ENCODE measurements at places on chromosomes 1 and 21.

GRCh38 chr1:193827516-193827915 is 641.1 kb upstream of the B3GALT2 start:
- DNase-seq, result no peak

DNA sequence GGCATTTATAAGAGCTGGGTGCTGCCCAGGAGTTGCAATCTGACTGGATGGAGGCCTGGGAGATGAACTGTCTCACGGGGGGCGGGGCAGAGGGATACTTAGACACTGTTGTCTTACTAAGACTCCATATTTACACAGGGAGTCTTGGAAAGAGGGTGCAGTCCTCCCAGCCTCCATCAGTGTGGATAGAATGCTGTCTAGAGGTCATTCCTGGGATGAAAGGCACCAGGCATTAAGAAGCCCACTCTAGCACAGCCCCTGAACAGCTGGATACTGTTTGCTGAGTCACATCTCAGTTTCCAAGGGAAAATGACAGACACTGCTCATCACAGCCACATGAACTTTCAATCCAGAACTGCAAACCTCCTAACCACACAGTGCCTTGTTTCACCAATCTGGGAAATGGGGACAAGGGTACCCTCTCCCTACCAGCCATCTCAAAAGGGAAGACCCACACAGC is 43.3 kb downstream of the SSBP3 start:
- no peak for DNase-seq

- no peak for DNase-seq
These were observed 446.0 kb downstream of the GPATCH2 start for GRCh38 chr1:217184854-217185253.

GRCh38 chr1:47433037-47433421 is 4.8 kb upstream of the FOXD2 start:
- DNase-seq, result no peak
